Right atrium auricular region (tissue), 2 donors: ENCODE measurements at places on chromosomes 5 and 9. TPM values are rescaled to one million over a fixed set of nuclear protein-coding genes. Genes with fewer than 3 reads are reported as not detected.
A peak's percentile ranks its signal among the peaks of the same experiment; 100 is the strongest.

- peaks cover 72% of the 10 kb centered on the region for H3K36me3 ChIP-seq
- H3K4me1 ChIP-seq: no peaks in the 10 kb centered on the region
- no peak overlapping the region for H3K27ac ChIP-seq
- no peak for DNase-seq
- H3K4me3 ChIP-seq: no peak overlapping the region
These were observed 10.4 kb downstream of the NHP2 start for GRCh38 chr5:178143246-178143645.

DNA sequence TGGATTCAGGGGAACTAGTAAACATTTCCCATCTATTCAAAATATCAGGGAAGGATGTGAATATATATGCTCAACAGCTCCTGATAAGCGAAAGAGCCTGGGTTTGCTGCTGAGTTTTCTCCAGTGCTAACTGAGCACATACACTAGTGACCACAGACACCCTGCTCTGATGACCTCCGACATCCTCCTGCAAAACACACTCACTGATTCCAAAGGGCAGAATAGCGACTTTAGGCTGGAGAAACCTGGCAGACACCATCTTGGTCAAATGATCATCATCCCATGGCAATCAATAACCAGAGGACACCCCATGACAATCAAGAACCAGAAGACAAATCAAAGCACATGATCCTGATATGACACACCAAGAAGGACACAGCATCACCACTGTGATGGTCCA, 9.2 kb upstream of the GADD45G start:
- H3K27me3 ChIP-seq: no peaks in the 10 kb centered on the region
- H3K4me1 ChIP-seq: no peaks in the 10 kb centered on the region
- peak; percentile 28 for DNase-seq
- H3K27ac ChIP-seq: no peak overlapping the region

DNA sequence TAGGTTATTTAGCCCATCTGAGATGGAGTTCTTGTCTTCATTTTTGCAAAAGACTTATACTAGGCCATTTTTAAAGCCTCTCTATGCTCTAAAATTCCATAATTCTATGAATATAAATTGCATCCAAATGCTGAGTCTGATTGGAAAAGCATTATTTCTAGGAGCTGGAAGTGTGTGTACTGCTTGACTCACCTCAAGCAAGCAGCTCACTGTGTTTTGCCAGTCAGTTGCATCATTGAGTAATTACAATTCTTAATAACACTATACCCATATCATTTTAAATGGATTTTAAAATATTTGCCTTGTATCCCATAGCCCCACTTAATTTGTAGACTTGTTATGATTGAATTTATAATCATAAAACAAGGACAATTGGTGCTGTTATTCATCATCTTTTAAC, 161.0 kb downstream of the PAM start:
- H3K27ac ChIP-seq: no peak overlapping the region
- peaks cover 19% of the 10 kb centered on the region for H3K36me3 ChIP-seq
- H3K4me3 ChIP-seq: no peak overlapping the region

DNA sequence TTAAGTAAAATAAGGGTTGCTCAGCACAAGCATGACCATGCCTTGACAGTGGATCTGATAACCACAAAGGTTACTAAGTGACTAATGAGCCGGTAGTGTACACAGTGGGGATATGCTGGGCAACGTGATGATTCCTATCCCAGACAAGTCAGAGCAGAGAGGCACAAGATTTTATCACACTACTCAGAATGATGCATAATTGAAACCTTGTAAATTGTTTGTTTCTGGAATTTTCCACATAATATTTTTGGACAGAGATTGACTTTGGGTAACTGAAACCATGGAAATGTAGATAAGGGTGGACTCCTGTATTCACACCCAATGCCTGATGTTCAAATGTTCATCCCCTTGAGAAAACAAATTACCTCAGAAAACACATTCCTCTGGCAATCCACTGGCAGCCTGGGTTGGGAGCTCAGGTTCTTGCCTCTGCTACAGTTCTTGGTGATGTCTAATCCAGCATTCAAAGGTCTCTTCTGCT, 16.2 kb upstream of the ERAP1 start:
- no peak overlapping the region for H3K4me3 ChIP-seq
- DNase-seq: no peak
- H3K27me3 ChIP-seq: no peaks in the 10 kb centered on the region
- no peaks in the 10 kb centered on the region for H3K4me1 ChIP-seq
- H3K36me3 ChIP-seq: no peaks in the 10 kb centered on the region
- H3K27ac ChIP-seq: no peak overlapping the region

DNA sequence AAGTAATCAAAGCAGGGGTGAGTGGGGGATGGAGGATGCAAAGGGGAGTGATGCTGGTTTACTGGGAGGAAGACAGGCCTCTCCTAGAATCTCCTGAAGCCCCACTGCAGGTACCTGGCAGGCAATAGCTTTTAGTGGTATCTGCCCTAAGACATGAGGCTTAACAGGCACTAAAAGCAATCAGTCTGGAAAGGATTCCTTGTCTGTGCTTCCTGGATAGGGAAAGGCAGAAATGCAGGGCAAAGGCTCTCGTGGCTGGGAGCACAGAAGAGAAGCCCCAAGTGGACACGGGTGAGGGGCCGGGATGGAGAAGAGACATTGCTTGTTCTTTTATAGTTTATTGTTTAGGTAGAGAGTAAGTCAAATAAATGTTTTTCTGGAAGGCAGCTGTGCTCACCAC, 40.1 kb downstream of the CCNJL start:
- H3K27ac ChIP-seq: no peak overlapping the region
- DNase-seq: no peak
- no peaks in the 10 kb centered on the region for H3K4me1 ChIP-seq
- H3K4me3 ChIP-seq: no peak overlapping the region
- no peaks in the 10 kb centered on the region for H3K27me3 ChIP-seq

GRCh38 chr5:7794823-7795222, 56.1 kb downstream of the CFAP90 start:
- no peak overlapping the region for H3K4me3 ChIP-seq
- H3K36me3 ChIP-seq: no peaks in the 10 kb centered on the region
- DNase-seq: no peak
- H3K27ac ChIP-seq: no peak overlapping the region
- no peaks in the 10 kb centered on the region for H3K4me1 ChIP-seq
- no peaks in the 10 kb centered on the region for H3K27me3 ChIP-seq

GRCh38 chr5:22970491-22970890, 117.3 kb upstream of the CDH12 start:
- no peaks in the 10 kb centered on the region for H3K4me1 ChIP-seq

GRCh38 chr5:149931992-149932436, 12.6 kb downstream of the PDE6A start:
- no peak for DNase-seq
- peak overlapping the region; percentile 28 for H3K4me3 ChIP-seq
- no peaks in the 10 kb centered on the region for H3K4me1 ChIP-seq
- H3K27ac ChIP-seq: no peak overlapping the region

- H3K27me3 ChIP-seq: no peaks in the 10 kb centered on the region
- no peaks in the 10 kb centered on the region for H3K36me3 ChIP-seq
- no peak overlapping the region for H3K27ac ChIP-seq
- no peak for DNase-seq
- H3K4me1 ChIP-seq: no peaks in the 10 kb centered on the region
These were observed 33.5 kb upstream of the ZNF354B start for GRCh38 chr5:178826216-178826615.

DNA sequence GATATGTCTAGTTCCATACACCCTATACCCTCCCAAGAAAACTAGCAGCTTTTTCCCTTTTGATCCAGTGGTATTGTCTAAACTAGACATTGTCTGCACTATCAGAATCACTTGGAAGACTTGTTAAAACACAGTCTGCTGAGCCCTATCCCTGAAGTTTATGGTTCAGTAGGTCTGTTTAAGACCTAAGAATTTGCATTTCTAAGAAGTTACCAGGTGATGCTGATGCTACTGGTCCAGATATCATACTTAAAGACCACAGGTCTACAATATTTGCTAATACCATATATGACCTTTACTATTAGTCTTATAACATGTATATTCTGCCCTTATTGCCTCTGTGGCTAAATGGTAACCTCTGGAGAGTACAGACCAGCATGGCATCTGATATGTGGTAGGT, 23.3 kb downstream of the SKIC3 start:
- no peak overlapping the region for H3K4me3 ChIP-seq
- DNase-seq: no peak
- peaks cover 32% of the 10 kb centered on the region for H3K36me3 ChIP-seq

DNA sequence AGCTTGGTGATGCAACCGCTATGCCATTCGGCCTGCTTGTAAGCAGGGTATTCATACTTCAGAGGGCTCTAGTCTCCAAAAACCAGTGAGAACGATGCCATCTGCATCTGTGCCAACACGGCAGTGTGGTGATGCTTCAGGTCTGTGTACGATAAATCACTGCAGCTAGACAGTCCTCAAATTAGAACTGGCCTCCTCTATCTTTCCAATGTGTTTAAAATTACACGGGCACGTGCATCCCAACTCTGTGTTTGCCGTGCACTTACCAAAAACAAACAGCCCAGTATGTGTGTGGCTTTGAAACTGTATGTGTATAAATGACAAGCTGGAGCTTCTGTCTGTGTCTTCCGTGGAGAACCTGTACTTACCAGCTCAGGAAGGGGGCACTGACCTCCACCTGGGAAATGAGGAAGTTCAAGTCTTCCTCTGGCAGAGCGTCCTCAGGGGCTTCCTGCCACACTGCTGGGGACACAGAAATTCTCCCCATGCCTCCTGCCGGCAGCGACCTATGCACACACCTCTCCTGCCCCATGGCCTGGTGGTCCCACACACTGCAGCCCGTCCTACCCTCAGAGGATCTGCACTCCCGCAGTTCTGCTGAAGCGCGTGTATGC, 12.3 kb downstream of the MED10 start:
- H3K27ac ChIP-seq: no peak overlapping the region
- DNase-seq: peak; percentile 43
- H3K27me3 ChIP-seq: no peaks in the 10 kb centered on the region
- peaks cover 15% of the 10 kb centered on the region for H3K36me3 ChIP-seq
- no peak overlapping the region for H3K4me3 ChIP-seq
- H3K4me1 ChIP-seq: no peaks in the 10 kb centered on the region

- no peaks in the 10 kb centered on the region for H3K27me3 ChIP-seq
- no peak for DNase-seq
- H3K4me1 ChIP-seq: no peaks in the 10 kb centered on the region
- H3K36me3 ChIP-seq: peaks cover 4% of the 10 kb centered on the region
- H3K4me3 ChIP-seq: no peak overlapping the region
These were observed 223.2 kb upstream of the PANK3 start for GRCh38 chr5:168802337-168802736.

- H3K4me3 ChIP-seq: no peak overlapping the region
- H3K27me3 ChIP-seq: no peaks in the 10 kb centered on the region
- peaks cover 14% of the 10 kb centered on the region for H3K4me1 ChIP-seq
- no peaks in the 10 kb centered on the region for H3K36me3 ChIP-seq
- DNase-seq: no peak
- no peak overlapping the region for H3K27ac ChIP-seq
These were observed 142.8 kb upstream of the EFNA5 start for GRCh38 chr5:107813559-107813958.

DNA sequence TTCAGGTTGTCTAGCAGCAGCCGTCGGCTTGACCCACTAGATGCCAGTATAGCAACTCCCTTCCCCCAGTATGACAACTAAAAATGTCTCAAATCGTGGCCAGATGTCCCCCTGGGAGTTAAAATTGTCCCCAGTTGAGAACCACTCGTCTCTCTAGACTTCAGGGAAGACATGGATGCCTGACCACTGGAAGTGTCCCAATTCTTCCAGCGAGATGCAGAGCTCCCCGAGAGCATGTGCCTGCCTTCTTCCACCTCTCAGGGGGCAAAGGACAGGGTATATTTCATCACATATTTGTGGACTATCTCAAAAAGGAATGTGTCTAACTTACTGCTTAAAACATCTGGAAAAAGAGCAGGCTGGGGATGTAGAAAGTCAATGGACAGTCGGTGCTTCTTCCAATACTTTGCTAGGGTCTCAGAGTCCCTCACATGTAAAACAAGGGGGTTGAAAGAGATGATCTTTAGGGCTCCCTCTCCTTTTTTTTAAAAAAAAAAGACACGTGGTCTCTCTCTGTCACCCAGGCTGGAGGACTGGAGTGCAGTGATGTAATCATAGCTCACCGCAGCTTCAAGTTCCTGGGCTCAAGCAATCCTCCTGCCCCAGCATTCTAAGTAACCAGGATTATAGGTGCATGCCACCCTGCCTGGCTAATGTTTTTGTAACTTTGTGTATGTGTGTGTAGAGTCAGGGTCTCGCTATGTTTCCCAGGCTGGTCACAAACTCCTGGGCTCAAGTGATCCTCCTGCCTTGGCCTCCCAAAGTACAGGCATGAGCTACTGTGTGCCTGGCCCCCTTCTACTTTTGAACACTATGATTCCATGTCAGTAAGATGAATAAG, 190.6 kb downstream of the DAB2IP start:
- no peaks in the 10 kb centered on the region for H3K27me3 ChIP-seq
- no peak overlapping the region for H3K4me3 ChIP-seq
- no peak overlapping the region for H3K27ac ChIP-seq
- no peaks in the 10 kb centered on the region for H3K36me3 ChIP-seq

- H3K27ac ChIP-seq: no peak overlapping the region
- H3K27me3 ChIP-seq: no peaks in the 10 kb centered on the region
- H3K36me3 ChIP-seq: no peaks in the 10 kb centered on the region
- no peaks in the 10 kb centered on the region for H3K4me1 ChIP-seq
These were observed 143.7 kb downstream of the FSTL4 start for GRCh38 chr5:133468596-133468995.

DNA sequence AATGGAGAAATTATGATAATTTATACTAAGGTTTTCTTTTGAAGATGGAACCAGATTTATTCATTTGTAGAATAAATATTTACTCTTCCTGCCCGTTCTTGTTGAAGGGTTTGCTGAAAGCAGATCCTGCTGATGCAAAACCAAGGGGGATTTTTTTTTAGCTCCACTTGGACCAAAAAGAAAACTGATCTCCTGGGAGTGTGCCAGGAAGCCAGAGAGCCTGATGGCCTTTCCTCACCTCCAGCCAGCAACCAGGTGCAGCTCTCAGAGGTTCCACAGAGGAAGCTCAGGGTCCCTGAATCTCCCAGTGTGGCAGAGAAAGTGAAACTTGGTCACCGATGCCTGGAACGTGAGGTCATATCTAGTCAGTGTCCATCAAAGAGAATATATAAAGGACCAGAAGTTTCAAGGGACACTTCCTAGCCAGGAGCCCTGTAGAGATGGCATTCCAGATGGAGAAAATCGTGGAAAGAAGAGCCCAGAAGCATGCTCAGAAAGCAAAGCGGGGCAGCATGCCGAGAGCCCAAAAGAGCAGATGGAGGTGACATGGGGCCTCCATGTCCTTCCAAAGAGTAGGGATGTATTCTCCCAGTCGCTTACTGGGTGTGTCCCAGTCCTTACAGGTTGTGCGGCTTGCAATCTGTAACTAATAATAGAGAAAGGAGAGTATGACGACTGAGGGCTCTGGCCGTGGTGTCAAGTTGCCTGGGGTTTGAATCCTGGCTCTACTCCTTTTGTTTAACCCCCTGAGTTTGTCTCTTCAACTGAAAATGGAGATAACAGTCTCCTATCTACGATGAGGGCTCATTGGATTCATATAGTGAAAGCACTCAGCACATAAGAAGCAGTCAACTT, 12.2 kb downstream of the AFAP1L1 start:
- no peaks in the 10 kb centered on the region for H3K36me3 ChIP-seq
- H3K4me3 ChIP-seq: no peak overlapping the region
- no peak for DNase-seq
- H3K27me3 ChIP-seq: no peaks in the 10 kb centered on the region
- no peaks in the 10 kb centered on the region for H3K4me1 ChIP-seq

GRCh38 chr5:40410964-40411635, 268.6 kb upstream of the PTGER4 start:
- peaks cover 20% of the 10 kb centered on the region for H3K4me1 ChIP-seq
- H3K27ac ChIP-seq: no peak overlapping the region
- no peaks in the 10 kb centered on the region for H3K27me3 ChIP-seq

- H3K36me3 ChIP-seq: no peaks in the 10 kb centered on the region
- DNase-seq: no peak
- H3K27me3 ChIP-seq: no peaks in the 10 kb centered on the region
- H3K27ac ChIP-seq: no peak overlapping the region
- H3K4me1 ChIP-seq: no peaks in the 10 kb centered on the region
- H3K4me3 ChIP-seq: no peak overlapping the region
These were observed 609.9 kb upstream of the ACO1 start for GRCh38 chr9:31774571-31774970.

PPP2R2B gene
- total RNA-seq: 12.4 TPM

OR1Q1 gene
- total RNA-seq: not detected
